ENCODE measurements at places on chromosomes 12 and 14. TPM values are rescaled to one million over a fixed set of nuclear protein-coding genes. Genes with fewer than 3 reads are reported as not detected.

ARHGEF40 gene
- total RNA-seq = 0.21 TPM

- no peaks in the 10 kb centered on the region for H3K27me3 ChIP-seq
- no peak for DNase-seq
- no peak overlapping the region for H3K4me3 ChIP-seq
- H3K4me1 ChIP-seq = peaks cover 4% of the 10 kb centered on the region
Observed at GRCh38 chr12:1348606-1349005, 245.8 kb downstream of the FBXL14 start.

GRCh38 chr14:90405101-90405500 is 8.3 kb downstream of the CALM1 start:
- no peaks in the 10 kb centered on the region for H3K27me3 ChIP-seq
- H3K36me3 ChIP-seq = peaks cover 58% of the 10 kb centered on the region
- DNase-seq = no peak
- H3K4me3 ChIP-seq = no peak overlapping the region
- H3K4me1 ChIP-seq = peaks cover 72% of the 10 kb centered on the region
- H3K27ac ChIP-seq = peak overlapping the region; percentile 40

DNA sequence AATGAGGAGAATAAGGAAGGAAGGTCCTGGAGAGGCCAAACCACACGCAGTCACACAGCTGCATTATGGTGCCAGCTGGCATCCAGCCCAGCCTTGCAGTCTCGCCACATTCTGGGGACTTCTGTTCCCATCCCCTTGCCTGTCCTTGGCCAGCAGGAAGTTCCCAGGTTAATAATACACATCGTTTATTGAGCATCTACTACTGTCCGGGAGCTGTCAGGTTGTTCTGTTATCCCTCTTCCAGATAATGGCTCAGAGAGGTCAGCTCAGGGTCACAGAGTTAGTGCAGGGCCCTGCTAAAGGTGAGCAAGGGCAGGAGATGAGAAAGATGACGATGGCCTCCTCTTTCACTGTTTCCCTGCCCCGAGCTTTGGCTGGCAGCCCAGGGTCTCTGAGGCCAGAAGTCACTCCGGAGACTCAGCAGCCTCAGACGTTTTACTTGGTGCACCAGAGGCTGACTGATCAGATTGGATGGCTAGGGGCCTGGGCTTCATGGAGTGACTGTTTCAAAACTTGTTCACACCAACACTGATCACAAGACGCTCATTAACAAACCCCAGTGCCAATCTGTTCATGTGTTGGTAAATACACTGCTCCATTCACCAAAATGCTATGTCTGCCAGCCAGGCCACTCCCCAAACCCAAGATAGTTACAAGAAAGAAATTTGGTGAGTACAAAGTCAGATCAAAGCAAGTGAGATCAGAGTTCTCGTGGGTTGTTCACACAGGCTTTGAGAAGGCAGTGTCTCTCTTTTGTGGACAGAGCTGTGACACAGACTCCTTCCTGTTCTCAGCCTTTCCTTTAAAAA is 79.2 kb downstream of the B4GALNT3 start:
- H3K27me3 ChIP-seq = peaks cover 14% of the 10 kb centered on the region
- no peaks in the 10 kb centered on the region for H3K36me3 ChIP-seq
- no peak overlapping the region for H3K27ac ChIP-seq
- H3K4me1 ChIP-seq = peaks cover 21% of the 10 kb centered on the region
- DNase-seq = no peak

GRCh38 chr12:54958048-54958658 is 26.4 kb downstream of the TESPA1 start:
- no peaks in the 10 kb centered on the region for H3K27me3 ChIP-seq
- H3K4me1 ChIP-seq = peaks cover 86% of the 10 kb centered on the region
- H3K27ac ChIP-seq = peak overlapping the region; percentile 87
- no peak for DNase-seq
- H3K36me3 ChIP-seq = peaks cover 87% of the 10 kb centered on the region
- H3K4me3 ChIP-seq = peak overlapping the region; percentile 19

DNA sequence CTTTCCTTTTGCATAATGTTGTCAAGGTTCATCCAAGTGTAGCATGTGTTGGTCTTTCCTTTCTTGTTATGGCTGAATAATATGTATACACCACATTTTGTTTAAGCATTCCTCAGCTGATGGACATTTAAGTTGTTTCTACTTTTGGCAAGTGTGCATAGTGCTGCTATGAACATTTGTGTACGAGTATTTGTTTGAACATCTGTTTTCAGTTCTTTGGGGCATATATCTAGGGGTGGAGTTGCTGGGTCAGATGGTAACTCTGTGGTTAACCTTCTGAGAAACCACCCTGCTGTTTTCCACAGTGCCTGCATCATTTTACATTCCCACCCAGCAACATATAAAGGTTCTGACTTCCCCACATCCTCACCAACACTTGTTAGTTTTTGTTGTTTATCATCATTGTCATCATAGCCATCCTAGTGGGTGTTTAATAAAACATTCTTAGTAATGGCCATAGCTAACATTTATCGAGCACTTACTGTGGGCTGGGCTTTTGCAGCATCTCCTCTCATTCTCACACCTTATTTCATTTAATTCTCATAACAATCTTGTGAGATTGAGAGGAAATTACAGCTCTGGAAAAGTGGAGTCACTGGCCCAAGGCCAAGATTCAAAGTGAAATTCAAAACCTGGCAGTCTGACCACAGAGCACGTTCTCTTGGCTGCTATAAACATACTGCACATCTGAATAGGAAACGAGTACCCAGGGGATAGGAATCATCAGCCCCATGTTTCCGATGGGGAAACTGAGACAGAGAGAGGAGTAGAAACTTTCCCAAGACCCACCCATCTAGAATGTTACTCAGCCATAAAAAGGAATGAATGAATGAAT is 193.6 kb downstream of the KSR2 start:
- H3K27me3 ChIP-seq = peaks cover 4% of the 10 kb centered on the region
- no peaks in the 10 kb centered on the region for H3K4me1 ChIP-seq
- no peaks in the 10 kb centered on the region for H3K36me3 ChIP-seq
- DNase-seq = no peak
- H3K4me3 ChIP-seq = no peak overlapping the region

- no peaks in the 10 kb centered on the region for H3K36me3 ChIP-seq
- no peak overlapping the region for H3K4me3 ChIP-seq
- H3K27ac ChIP-seq = no peak overlapping the region
- H3K4me1 ChIP-seq = no peaks in the 10 kb centered on the region
- DNase-seq = no peak
Observed at GRCh38 chr14:28138341-28138740, 628.2 kb upstream of the FOXG1 start.

DNA sequence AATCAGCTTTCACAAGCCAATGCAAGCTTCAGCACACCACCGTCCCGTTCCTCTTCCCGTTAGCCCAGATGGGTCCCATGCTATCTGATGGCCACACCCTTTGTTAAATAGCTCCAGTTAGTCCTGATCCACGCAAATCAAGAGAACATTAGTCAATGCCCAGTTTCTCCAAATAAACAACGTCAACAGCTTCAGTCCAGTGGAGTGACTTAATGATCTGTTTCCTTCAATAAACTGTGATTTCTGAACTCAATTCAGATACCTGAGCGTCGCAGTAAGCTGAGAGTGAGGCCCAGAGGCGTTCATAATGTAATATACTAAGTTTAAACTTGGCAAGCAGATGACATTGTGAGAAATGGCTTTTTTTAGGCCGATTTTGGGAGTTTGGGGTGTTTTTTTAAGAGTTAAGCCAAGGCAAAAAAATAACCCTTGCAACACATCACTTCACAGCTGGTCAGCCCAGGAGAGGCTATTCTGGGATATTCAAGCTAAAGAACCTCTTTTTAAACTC is 112.3 kb downstream of the ZFP36L1 start:
- H3K27me3 ChIP-seq = no peaks in the 10 kb centered on the region
- peaks cover 53% of the 10 kb centered on the region for H3K4me1 ChIP-seq
- no peak for DNase-seq
- no peaks in the 10 kb centered on the region for H3K36me3 ChIP-seq

DNA sequence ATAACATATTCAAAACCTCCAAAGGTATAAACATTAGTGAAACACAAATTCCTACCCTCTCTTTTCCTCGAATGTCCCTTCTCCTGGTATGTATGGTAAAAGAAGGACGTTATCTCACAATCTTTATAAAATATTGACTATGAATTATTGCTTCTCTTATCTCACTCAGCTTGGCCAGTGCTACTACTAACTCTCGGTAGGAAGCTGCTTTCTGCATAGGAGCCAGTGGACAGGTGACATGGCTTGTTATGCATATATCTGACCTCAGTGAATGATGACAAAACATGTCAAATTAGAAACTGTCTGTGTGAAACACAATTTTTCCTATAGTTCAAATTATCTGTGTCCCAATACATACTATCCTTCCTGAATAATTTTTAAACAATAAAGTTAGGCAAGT is 48.5 kb upstream of the FLRT2 start:
- H3K36me3 ChIP-seq = no peaks in the 10 kb centered on the region
- no peak for DNase-seq
- no peak overlapping the region for H3K27ac ChIP-seq
